ENCODE measurements at places on chromosomes 3 and 15.
A peak's percentile ranks its signal among the peaks of the same experiment; 100 is the strongest.

DNA sequence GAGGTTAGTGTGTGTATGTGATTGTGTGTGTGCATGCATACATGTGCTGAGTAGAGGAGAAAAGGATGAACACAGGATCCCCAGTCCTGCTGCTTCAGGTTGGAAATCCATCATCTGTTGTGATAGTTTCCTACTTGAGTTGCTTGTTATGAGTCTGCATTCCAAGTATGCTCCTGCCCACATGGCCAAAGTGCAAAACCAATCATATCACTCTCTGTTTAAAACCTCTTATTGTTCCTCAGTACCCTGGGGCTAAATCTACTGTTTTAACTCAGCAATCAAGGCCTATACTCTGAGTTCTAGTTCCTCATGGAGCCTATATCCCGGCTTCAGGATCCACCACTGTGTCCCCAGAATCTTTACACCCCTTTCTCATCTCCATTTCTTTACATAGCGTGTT is 139.9 kb upstream of the TLE3 start:
- DNase-seq: no peak

GRCh38 chr3:127192576-127193232 is at the start of gene PRR23E:
TSS of gene PRR23E (plus strand) at chr3:127193131. CDS start at chr3:127196686, 3,555 bp downstream.
- no peak for DNase-seq

DNA sequence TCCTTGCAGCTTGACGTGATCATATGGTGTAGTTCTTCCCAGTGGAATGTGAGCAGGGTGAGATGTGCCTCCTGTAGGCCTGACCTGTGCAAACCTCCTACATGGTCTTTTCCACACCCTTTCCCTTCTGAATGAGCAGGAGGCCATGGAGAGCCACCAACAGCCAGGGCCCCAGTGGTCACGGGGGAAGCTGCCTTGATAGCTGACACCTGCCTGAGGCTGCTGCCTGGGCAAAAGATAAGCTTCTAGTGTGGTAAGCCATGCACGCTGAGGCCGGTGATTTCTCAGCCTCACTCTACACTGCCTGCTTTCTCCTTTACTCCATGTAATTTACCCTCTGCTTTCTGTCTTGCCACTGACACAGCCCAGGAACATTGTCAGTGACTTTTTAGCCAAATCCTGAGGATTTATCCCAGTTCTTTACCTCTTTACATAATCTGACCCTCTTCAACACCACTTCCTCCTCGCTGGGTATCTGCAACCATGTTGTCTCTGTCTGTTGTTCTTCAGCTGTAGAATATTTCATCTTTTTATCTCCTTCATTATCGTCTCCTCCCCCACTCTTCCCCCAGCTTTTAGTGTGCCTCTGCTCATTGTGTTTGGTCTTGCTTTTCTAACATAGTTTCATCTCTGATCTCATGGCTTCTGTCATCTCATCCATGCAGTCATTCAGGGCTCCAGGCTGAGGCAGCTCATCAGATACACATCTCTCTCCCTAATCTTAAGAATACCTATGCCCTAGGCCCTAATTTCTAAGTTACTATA is 11.2 kb upstream of the KBTBD12 start:
- DNase-seq: no peak

GRCh38 chr15:64044300-64045100 is 1.8 kb downstream of the DAPK2 start:
- peak; percentile 59 for DNase-seq

DNA sequence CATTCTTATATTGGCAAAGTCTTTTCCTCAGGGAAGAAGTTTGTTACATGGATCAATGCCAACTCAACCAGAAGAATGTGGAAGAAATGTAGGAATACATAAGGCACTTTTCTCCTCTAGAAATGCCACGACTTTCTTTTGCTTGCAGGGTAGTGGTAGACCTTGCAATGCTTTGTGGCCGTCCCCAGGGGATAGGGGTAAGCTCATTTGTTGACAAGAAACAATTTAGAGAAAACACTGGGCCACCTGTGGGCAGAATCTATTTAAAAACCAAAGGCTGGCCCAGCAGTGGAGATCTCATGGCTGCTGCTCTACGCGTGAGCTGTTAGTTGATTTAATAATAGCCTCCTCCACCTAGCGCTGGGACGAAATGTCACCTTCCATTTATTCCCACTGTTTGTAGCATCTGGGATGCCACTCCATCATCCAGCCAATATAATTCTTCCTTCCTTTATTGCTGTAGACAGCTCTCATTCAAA is 64.6 kb upstream of the PFN2 start:
- peak; percentile 11 for DNase-seq

DNA sequence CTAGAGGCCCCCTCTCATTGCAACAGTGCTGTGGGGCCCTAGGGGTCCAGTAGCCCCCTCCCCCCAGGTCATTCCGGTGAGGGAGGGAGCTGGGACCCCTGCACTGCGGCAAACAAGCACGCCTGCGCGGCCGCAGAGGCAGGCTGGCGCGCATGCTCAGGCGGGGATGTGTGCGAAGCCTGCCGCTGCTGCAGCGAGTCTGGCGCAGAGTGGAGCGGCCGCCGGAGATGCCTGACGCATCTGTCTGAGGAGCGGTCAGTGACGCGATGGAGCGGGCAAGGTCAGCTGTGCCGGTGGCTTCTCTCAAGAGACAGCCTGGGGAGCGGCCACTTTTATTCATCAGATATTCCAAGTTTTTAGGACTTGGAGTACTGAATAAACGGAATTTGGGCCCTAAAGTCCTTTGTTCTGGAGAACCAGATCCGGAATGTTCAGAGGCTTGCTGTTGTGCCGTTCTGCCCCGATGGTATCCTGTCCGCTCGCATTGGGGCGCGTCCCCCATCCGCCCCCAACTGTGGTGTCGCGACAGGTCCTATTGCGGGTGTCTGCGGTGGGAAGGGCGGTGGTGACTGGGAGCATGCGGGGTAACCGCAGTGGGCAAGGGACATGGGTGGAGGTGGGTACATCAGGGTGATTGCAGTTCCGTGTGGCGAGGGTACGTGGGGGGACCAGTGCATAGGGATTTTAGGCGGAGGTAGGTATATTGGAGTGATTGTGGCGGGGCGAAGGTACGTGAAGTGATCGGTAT is at the start of the genes SNRPN and SNURF:
TSS of gene SNRPN (plus strand) at position 205 of the 748 bp plus-strand sequence. CDS start 19,467 bp downstream, outside the sequence.
TSS of gene SNURF (plus strand) at position 205 of the 748 bp plus-strand sequence. CDS start at position 267, 62 bp downstream.
- peak; percentile 42 for DNase-seq

GRCh38 chr15:56953790-56954189 is 35.3 kb downstream of the TCF12 start:
- DNase-seq: no peak

GRCh38 chr3:69409831-69410230 is 23.9 kb upstream of the FRMD4B start:
- no peak for DNase-seq
